Upper lobe of right lung (tissue), 1 donor: ENCODE measurements at places on chromosomes 3 and 15. TPM values are rescaled to one million over a fixed set of nuclear protein-coding genes. Genes with fewer than 3 reads are reported as not detected.

The ATP13A5 gene
- total RNA-seq, result 2.0 TPM

The GRM7 gene
- not detected for total RNA-seq

DNA sequence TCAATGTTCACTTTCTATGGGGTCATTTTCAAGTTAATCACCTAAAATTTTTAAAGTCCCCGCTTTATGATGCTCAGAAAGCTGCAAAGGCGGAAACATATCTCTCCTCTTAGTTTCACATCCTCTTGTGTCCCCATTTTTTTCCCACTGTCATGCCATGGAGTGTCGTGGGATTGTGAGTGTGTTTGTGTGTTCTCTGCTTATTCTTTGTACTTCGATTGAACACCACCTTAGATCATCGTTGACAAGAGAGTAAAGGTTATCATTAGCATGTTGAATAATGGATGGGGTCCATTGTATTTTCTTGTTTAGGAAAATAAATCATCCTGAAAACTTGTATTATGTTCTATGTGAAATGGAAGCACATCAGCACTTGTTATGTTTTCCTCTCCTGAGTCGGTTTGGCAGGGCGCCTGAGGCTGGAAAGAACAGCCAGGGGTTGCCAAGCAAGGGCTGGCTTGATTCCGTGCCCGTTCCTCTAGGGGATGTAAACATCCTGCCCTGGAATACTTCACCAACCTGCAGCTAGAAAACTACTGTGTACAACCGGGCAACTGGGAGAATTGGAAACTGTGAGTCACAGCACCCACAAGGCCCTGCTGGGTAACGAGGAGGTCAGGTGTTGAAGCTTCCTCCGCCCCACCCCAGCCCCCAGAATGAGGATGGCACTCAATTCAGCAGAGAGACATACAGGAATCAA is 67.2 kb downstream of the EIF4E3 start:
- DNase-seq, result peak; percentile 93

- no peak for DNase-seq
These were observed 61.5 kb downstream of the PRICKLE2 start for GRCh38 chr3:64163755-64164148.
